ENCODE measurements at places on chromosomes 16 and 17.

DNA sequence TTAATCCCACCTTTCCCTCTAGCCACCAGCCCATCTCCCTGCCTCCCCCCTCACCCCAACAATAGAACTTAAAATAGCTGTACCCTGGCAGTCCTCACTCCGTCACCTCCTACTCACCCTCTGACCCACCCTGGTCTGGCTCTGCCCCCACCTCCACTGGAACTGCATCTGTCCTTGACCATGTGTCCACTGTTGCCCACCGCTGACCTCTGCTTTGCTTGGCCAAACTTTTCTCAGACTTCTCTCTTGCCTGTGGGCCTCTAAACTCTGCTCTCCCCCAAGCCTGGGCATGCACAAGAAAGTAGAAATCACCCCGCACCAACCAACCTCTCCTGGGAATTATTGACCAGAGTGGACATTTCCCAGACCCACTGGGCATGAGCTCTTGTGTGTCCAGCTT lies 169.8 kb downstream of the WSCD1 start:
- no peak for DNase-seq

- DNase-seq: no peak
Observed at GRCh38 chr17:60134396-60135150, 15.2 kb upstream of the CA4 start.

DNA sequence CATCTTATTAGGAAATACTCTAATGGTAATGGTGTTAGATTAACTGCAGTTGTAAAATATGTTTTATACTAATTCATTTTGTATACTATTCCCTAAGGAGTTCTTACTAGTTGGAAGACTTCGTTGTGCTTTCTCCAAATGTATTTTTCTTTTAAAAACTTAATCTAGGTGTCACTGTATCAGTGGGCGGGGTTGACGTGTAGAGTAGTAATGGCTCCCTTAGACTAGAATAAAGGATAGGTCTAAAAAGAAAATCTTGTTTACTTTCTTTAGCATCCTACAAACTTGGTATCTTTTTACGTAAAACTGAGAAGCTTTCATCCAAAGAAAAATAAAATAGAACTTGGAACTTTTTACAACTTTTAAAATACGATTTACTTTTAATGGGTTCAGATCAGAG lies 55.0 kb upstream of the MRC2 start:
- no peak for DNase-seq

- DNase-seq: no peak
Observed at GRCh38 chr16:27335349-27336053, 21.7 kb downstream of the IL4R start.

GRCh38 chr17:49598918-49599317 lies 23.2 kb downstream of the NXPH3 start:
- no peak for DNase-seq

- DNase-seq: no peak
Observed at GRCh38 chr17:57195785-57196460, 60.4 kb upstream of the MSI2 start.

GRCh38 chr17:45160447-45161287 lies 1.0 kb upstream of the HEXIM2 start:
- DNase-seq: peak; percentile 41

GRCh38 chr17:82297280-82297713 lies 20.1 kb downstream of the CD7 start:
- no peak for DNase-seq

DNA sequence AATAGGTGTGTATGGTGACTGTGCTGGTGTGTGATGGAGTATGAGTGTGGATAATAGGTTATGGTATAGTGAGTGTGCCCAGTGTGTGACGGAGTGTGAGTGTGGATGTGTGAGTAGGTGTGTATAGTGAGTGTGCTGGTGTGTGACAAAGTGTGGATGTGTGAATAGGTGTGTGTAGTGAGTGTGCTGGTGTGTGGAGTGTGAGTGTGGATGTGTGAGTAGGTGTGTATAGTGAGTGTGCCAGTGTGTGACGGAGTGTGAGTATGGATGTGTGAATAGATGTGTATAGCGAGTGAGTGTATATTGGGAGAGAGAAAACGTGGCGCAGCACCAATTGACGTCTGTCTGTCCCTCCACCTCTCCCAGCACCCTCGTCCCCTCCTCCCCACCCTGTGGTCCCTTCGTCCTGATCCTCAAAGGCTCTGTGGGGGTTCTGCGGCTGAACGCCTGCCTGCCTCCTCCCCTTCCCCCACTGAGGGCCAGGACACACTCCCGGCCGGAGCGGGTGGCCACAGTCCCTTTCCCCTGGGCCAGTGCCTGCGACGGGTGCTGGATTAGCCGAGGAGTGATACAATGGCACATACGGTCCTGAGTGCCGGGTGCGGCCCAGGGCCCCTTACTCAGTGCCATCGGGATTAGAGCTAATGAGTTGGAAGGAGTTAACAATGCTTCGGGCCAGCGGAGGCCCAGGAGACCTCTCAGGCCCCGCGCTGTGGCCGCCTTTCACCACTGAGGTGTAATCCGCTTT lies 160.0 kb downstream of the MRM1 start:
- no peak for DNase-seq

- no peak for DNase-seq
Observed at GRCh38 chr16:86816930-86817625, 238.7 kb downstream of the FOXL1 start.

DNA sequence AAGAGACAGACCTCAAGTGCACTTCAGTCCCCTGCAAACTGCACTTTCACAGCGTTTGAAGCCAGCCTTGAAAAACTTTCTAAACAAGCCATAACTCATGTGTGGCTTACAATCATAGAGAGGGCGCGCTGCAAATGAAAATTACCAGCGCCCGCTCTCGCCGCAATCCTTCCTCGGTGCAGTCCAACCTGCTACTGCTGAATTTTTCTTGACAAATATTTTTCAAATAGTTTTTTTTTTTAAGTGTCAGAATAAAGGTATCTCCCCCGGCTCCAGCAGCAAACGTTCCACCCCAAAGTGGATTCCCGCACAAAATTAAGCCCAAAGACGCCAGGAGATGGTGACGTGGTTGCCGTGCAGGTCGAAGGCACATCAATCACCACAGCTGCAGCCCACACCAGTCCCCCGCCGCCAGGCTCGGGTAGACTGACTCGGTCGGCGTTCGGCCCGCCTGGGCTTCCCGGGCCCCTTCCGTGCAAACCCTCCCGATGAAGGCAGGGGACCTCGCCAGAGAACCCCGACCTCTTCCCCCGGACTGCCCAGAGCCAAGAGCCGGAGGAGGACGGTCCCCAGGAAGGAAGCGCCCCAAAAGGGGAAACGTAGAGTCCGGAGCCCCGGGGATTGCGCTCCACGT lies 630 bp downstream of the GRB2 start:
- no peak for DNase-seq

DNA sequence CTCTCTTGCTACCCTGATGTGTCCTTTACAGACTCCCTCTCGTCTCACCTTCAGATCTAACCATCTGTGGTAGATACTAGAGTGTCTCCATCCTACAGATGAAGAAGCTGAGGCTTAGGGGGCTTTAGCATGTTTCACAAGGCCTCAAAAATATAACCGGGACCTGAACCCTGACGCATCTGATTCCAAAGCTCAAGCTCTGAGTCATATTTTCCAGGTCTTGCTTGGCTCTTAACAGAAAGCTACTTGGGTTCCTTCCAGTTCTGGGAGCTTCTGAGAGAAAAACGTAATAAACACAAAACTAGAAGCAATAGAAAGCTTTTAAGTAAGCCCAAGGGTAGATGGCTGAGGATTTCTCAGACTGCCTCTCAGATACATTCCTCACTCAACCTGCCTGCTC lies 224.3 kb upstream of the EEF2KMT start:
- DNase-seq: no peak

- DNase-seq: no peak
Observed at GRCh38 chr17:19243838-19244237, 6.7 kb downstream of the EPN2 start.

DNA sequence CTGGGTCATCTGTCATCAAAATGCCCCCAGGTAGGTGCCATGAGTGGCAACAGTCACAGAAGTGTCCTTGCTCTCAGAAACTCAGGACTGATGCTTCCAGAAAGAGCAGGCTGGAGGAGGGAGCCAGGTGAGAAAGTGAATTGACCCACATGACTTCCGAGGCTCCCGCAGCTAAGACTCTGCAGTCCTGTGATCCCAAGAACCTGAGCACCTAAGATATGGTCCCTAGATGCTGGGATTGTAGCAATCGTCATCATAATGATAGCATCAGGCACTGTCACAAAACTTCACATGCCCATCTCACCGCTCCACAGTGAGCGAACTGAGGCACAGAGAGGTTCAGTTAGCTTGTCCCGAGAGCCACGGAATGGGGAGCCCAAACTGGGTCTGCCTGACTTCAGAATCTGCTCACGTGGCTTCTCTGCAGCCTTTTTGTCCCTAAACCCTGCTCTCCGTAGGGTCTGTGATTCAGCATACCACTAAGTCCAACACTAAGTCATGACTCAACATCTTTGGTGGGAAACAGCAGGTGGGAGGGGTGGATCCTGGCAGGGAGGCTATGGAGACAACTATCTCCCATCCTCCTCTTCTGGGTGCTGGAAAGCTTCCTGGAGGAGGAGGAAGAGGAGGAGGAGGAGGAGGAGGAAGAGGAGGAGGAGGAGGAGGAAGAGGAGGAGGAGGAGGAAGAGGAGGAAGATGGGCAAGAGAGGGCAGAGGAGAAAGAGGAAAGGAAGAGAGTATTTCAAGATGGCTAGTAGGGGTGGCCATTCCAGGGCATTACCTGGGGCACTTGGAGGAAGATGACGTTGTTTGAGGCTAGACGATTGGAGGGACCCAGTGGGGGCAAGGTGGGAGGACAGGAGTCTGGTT lies 55.5 kb upstream of the DLX4 start:
- DNase-seq: no peak

GRCh38 chr16:84463221-84463620 lies 41.2 kb downstream of the MEAK7 start:
- DNase-seq: no peak

DNA sequence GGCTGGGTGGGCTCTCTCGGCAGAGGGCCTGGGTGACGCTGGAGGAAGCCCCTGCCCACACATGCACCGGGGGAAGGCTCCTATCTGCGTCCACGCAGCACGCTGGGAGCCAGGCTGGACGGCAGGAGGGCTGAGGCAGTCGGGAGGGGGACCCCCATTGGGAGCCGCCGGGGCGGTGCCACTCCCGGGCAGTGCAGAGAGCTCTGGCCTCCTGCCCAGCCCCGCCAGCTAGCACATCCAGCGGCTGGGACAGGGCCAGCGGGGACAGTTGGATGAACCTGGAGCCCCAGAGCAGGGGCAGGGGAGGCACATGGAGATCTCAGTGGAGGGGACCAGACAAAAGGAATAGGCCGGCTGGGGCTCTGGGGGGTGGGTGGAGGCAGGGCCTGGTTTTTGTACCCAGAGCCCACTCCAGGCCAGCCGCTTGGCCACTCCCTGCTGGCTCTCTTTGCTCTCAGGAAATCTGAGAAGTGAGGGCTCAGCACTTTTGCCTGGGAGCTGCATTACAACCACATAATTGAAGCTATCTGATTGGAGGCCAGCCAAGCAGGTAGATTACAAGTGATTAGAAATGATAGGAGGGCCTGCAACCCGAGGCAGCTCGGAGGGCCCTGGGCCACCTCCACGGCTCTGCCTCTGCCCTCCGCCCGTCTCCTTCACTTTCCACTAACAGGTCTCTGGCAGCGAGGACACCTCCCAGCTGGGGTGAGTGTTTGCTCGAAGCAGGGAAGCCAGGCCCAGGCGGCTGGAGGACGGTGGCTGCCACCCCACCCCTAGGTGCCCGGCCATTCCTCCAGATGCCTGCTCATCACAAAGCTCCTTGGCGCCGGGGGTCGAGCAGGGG lies 40.1 kb downstream of the ENGASE start:
- peak; percentile 77 for DNase-seq

Data from DMS 273 treated with DMSO at 0.1 percent for 48 hours (cell line).